Smooth muscle cell of the pulmonary artery (primary cell): ENCODE measurements at places on chromosomes 12 and 14. TPM values are rescaled to one million over a fixed set of nuclear protein-coding genes. Genes with fewer than 3 reads are reported as not detected.

The GDF11 gene
- total RNA-seq = 12.2 and 15.3 TPM in 2 replicates

The FGD4 gene
- total RNA-seq = 12.3 and 28.5 TPM in 2 replicates

The DAO gene
- not detected in 2 replicates for total RNA-seq

The TEDC1 gene
- 3.2 and 4.9 TPM in 2 replicates for total RNA-seq

The SERPINA9 gene
- not detected in 2 replicates for total RNA-seq

The KRT83 gene
- total RNA-seq = not detected in 2 replicates

The GSG1 gene
- total RNA-seq = 0.07 and 0.39 TPM in 2 replicates

The RPL10L gene
- total RNA-seq = not detected in 2 replicates

The PCED1B gene
- total RNA-seq = 0.46 and 1.4 TPM in 2 replicates

The OR6C2 gene
- total RNA-seq = not detected in 2 replicates

The YAF2 gene
- 9.0 and 11.5 TPM in 2 replicates for total RNA-seq

The TAS2R30 gene
- 5.4 and 7.5 TPM in 2 replicates for total RNA-seq

The IQSEC3 gene
- 0.07 and 0.17 TPM in 2 replicates for total RNA-seq

The MRPL42 gene
- 60.6 and 71.4 TPM in 2 replicates for total RNA-seq

The PDE6H gene
- not detected in 2 replicates for total RNA-seq

The CBLN3 gene
- total RNA-seq = 3.5 and 4.2 TPM in 2 replicates

The RTN1 gene
- total RNA-seq = 2.8 and 6.9 TPM in 2 replicates

The KIF5A gene
- 0.98 and 2.1 TPM in 2 replicates for total RNA-seq

The ADCY4 gene
- 3.3 and 4.9 TPM in 2 replicates for total RNA-seq

The ZDHHC22 gene
- total RNA-seq = not detected in 2 replicates

The TC2N gene
- total RNA-seq = 0.26 and 0.50 TPM in 2 replicates

The SIX6 gene
- total RNA-seq = not detected in 2 replicates

The GPR84 gene
- 0.07 and 0.13 TPM in 2 replicates for total RNA-seq

The RASSF9 gene
- total RNA-seq = 1.5 and 3.9 TPM in 2 replicates

The LRRC10 gene
- total RNA-seq = not detected in 2 replicates

The TMEM229B gene
- total RNA-seq = 2.5 and 2.7 TPM in 2 replicates

The GLIPR1L1 gene
- not detected in 2 replicates for total RNA-seq

The DACT1 gene
- 28.3 and 43.4 TPM in 2 replicates for total RNA-seq

The CMTM5 gene
- 0.17 and 0.65 TPM in 2 replicates for total RNA-seq

The VASH1 gene
- total RNA-seq = 7.7 and 10.4 TPM in 2 replicates

The POLR3B gene
- 10.1 and 13.1 TPM in 2 replicates for total RNA-seq

The ALX1 gene
- total RNA-seq = not detected in 2 replicates

The SLCO1A2 gene
- not detected in 2 replicates for total RNA-seq

The ASPG gene
- total RNA-seq = 0.07 TPM in 1 of 2 replicates, not detected in the other

The AKAP3 gene
- 1.7 TPM in 2 replicates for total RNA-seq

The IL26 gene
- total RNA-seq = 0.13 and 2.0 TPM in 2 replicates

The TCL1B gene
- total RNA-seq = not detected in 2 replicates

The DGLUCY gene
- total RNA-seq = 44.7 and 46.1 TPM in 2 replicates

The FAR2 gene
- total RNA-seq = 2.9 and 10.7 TPM in 2 replicates

The TAS2R20 gene
- total RNA-seq = 3.8 and 7.2 TPM in 2 replicates

The CD69 gene
- total RNA-seq = not detected in 2 replicates

The EPS8 gene
- 117 and 237 TPM in 2 replicates for total RNA-seq

The TRMT61A gene
- 10.6 and 16.8 TPM in 2 replicates for total RNA-seq

The KRT72 gene
- not detected in 2 replicates for total RNA-seq

The CHMP4A gene
- total RNA-seq = 21.8 and 24.1 TPM in 2 replicates

The KSR2 gene
- total RNA-seq = under 0.01 TPM in 2 replicates

The ERBB3 gene
- total RNA-seq = 0.10 and 0.52 TPM in 2 replicates

The TEX52 gene
- total RNA-seq = not detected in 2 replicates

The PSEN1 gene
- total RNA-seq = 46.6 and 55.3 TPM in 2 replicates

The LBHD2 gene
- total RNA-seq = not detected in 2 replicates

The MAX gene
- total RNA-seq = 41.4 and 46.4 TPM in 2 replicates

The HOXC6 gene
- total RNA-seq = 0.56 and 2.3 TPM in 2 replicates
